ENCODE measurements at places on chromosomes 12 and 14.

- DNase-seq = no peak
- H3K36me3 ChIP-seq = no peaks in the 10 kb centered on the region
- no peak overlapping the region for H3K4me3 ChIP-seq
- H3K27ac ChIP-seq = no peak overlapping the region
- H3K27me3 ChIP-seq = no peaks in the 10 kb centered on the region
These were observed 359.0 kb downstream of the NAV3 start for GRCh38 chr12:78189656-78190055.

GRCh38 chr12:12267742-12268200 is 927 bp upstream of the LRP6 start:
- H3K4me1 ChIP-seq = peaks cover 6% of the 10 kb centered on the region
- peaks cover 56% of the 10 kb centered on the region for H3K27me3 ChIP-seq
- peak overlapping the region; percentile 61 for H3K4me3 ChIP-seq
- no peaks in the 10 kb centered on the region for H3K36me3 ChIP-seq
- H3K27ac ChIP-seq = no peak overlapping the region
- no peak for DNase-seq

- H3K4me3 ChIP-seq = no peak overlapping the region
- H3K27me3 ChIP-seq = no peaks in the 10 kb centered on the region
- no peak overlapping the region for H3K27ac ChIP-seq
- H3K4me1 ChIP-seq = peaks cover 6% of the 10 kb centered on the region
- H3K36me3 ChIP-seq = no peaks in the 10 kb centered on the region
These were observed 9.0 kb downstream of the TNS2 start for GRCh38 chr12:53058674-53059433.

GRCh38 chr12:120223458-120224303 is 22.8 kb upstream of the RPLP0 start:
- peaks cover 43% of the 10 kb centered on the region for H3K36me3 ChIP-seq
- H3K4me3 ChIP-seq = no peak overlapping the region
- no peak overlapping the region for H3K27ac ChIP-seq
- H3K27me3 ChIP-seq = no peaks in the 10 kb centered on the region
- DNase-seq = no peak

GRCh38 chr14:37819155-37820015 is 224.0 kb downstream of the TTC6 start:
- H3K27me3 ChIP-seq = no peaks in the 10 kb centered on the region
- no peaks in the 10 kb centered on the region for H3K4me1 ChIP-seq
- H3K27ac ChIP-seq = no peak overlapping the region
- DNase-seq = no peak
- H3K4me3 ChIP-seq = no peak overlapping the region

DNA sequence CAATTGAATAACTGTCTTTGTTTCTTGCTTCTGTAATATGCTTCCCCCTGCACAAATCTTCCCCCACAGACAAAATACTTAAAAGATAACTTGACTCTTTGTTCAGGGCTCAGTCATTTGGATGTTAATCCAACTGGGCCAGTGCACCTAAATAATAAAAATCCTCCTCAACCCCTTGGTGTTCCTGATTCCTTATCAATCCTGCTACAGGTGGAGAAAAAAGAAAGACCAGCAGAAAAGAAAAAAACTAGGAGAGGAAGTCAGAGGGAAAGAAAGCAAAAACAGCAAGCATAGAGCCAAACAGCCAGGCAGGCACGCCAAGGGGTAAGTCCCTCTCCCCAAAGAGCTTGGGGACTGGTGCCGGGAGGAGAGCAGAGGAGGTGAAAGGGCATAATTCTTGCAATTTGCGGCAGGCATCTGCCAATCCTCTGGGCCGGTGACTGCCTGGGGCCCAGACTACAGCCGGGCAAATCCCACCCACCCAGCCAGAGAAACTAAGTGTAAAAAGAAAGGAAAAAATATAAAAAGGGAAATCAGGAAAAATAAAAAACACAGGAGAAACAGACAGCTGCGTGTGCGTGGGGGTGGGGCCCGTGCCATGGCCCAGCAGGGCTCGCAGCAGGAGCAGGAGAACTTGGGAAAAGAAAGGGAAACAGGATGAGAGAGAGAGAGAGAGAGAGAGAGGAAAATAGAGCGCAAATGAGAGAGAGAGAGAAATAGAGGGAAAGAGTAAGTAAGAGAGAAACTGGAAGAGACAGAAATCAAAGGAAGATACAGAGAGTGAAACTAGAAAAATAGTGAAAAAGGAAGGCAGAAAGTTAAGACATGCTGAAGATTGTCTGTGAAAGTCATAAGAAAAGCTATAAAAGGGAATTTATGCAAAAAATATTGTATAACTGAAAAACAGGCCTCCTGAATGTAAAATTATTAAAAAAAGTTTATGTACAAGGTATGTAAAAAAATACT is 21.4 kb downstream of the KLRK1 start:
- H3K36me3 ChIP-seq = no peaks in the 10 kb centered on the region
- H3K4me1 ChIP-seq = peaks cover 9% of the 10 kb centered on the region
- no peak for DNase-seq

DNA sequence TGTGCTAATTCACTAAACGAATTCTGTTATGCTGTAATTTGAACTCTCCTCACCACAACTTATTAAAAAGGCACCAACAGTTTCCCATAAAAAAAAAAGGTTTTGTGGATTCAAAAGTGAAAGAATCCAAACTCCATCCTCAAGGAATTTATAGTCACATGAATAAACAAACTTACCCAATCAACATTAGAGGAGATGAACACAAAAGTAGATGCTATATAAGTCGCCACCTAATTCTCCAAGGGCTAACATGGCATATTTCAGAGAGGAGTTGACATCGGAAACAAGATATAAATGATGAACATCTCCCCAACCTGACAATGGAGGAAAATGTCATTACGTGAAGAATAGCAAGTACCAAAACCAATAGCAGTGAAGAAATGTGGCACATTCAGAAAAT is 265.5 kb upstream of the PRKD1 start:
- DNase-seq = no peak
- H3K36me3 ChIP-seq = no peaks in the 10 kb centered on the region
- no peaks in the 10 kb centered on the region for H3K4me1 ChIP-seq
- H3K27ac ChIP-seq = no peak overlapping the region
- no peak overlapping the region for H3K4me3 ChIP-seq
